CD8-positive, alpha-beta T cell (primary cell): ENCODE measurements at places on chromosomes 16 and 17. TPM values are rescaled to one million over a fixed set of nuclear protein-coding genes. Genes with fewer than 3 reads are reported as not detected.
A peak's percentile ranks its signal among the peaks of the same experiment; 100 is the strongest.

DNA sequence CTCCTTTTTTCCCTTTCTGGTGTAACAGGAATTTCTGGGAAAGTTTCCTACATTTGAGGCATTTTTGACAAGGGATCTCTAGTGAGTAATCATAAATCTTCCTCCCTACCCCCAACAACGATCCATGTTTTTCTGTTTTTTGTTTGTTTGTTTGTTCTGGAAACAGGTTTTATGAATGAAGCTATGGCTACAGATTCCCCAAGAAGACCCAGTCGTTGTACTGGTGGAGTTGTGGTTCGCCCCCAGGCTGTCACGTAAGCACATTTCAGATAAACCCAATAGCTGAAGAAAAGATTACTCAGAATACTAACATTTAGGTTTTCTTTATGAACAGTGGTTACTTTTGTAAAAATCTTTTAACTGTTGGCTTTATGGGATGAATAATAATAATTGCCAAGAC lies 1.6 kb downstream of the BCAS3 start:
- no peak for DNase-seq

- DNase-seq = no peak
Observed at GRCh38 chr16:2966808-2967191, 2.3 kb upstream of the PAQR4 start.

DNA sequence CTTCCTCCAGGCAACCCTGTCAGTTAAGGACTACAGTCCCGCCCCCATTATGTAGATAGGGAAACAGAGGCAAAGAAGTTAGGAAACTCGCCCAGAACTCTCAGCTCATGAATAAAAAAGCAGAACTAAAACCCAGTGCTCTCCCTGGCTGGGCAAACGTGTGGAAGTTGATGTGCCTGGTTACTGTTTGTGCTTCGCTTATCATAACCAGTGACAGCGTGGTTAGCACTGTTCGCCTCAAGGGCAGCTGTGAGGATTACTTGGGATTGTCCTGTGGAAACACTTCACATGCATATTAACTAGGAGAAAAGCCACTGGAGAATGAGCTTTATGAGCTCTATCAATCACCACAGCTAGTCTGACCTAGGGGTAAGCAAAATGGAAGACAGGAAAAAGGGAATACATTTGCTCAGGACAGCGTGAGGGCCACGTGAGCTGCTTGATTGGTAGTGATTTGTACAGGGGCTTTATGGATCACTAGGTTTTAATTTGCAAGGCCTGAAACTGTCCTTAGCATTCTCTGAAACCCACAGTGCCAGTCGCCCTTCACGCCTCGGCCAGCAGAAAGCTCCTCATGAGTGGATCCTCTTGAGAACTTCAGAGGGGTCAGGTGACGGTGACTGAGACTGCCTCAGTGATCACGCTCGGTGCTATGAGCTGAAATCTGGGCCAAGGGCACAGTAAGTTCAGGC lies 19.9 kb downstream of the CYB5D2 start:
- no peak for DNase-seq

DNA sequence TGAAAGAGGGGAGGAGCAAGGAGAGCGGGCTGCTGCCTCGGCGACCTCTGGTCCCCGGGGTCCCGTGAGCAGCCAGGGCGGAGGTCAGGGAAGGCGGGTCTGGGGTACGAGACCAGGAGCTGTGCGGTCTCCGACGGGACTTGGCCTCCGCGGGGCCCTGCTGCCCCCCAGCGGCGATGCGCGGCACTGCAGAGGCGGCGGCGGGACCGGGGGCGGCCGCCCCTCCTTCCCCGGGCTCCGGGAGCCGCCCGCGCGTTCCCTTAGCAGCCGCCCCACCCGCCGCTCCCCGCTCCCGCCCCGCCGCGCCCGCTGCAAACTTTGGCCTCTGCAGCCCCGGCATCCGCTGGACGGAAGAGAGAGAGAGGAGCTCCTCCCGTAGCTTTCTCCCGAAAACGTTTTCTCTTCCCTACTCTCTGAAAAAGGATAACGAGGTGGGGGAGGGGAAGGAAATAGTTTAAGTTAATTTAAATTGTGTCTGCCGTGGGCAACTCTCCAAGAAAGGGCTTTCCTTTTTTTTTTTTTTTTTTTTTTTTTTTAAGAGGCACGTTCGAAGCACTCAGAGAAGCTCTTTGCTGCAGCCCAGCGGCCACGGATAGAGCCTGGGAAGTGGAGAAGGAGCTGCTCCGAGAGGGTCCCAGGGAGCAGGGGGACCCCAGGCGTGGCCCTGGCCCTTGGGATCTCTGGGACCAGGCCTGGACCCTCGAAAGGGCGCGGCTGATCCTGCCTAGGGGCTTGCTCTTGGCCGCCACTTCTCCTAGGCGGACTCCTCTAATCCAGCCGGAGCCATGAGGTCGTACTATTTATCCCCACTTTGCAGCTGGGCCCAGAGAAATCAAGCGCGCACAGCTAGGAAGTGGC lies 43.2 kb downstream of the C16orf82 start:
- peak; percentile 64 for DNase-seq

DNA sequence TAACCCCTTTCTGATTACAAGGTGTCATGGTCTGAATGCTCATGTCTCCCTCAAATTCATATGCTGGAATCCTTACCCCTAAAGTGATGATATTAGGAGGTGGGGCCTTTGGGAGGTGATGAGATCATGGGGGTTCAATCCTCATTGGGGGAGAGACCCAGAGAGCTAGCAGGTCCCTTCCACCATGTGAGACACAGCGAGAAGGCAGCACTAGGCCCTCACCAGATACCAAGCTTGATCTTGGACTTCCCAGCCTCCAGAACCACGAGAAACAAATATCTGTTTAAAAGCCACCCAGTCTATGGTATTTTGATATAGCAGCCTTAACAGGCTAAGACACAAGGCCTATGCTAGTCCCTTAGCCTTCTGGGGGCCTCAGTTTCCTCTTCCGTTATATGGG lies 45.9 kb downstream of the MYH11 start:
- DNase-seq = no peak

DNA sequence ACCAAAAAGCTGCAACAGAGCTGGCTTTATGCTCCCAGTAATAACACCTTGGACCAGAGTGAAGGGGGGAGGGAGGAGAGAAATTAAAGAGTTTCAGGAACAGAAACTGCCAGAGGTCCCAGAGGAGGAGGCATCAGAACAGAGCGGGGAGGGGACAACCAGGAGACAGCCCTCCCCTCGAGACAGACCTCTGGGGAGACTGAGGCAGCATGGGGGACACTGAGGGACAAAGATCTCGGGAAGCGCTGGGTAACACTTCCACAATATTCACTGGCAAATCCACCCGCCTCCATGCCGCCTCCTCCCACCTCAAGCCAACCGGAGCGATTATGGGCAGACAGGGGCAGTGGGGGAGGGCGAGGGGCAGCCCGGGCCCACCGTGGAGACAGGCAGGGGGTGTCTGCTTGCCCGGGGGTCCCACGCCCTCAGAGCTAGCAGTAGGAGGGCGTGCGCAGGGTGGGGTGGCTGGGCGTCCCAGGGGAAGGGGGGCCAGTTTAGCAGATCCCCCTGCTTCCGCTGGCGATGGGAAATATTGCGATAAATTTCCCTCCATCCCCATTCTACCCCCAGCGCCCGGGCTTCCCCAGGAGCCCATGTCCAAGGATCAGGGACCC lies 1.2 kb downstream of the PCGF2 start:
- DNase-seq = no peak

DNA sequence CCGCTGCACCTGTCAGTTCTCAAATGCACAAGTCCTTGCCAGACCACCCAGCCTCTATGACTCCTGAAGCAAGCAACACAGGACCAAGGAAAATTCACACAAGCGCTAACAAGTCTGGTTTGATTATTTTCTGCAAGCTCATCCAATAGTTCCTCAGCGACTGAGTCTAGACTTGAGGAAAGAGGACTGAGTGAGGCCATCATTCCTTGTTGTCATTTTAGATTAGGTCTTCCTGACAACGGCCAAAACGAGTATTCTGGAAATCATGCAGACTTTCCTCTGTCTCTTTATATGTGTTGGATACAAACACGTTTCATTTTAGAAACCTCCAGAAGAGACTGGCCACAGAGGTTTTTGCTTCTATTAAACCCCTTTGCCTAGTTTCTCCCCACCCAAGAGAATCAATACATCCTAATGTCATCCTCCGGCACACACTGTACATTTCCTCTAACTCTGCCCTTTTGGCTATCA lies 561 bp downstream of the CCDC47 start:
- no peak for DNase-seq

GRCh38 chr16:3492356-3492755 lies 2.9 kb downstream of the C16orf90 start:
- DNase-seq = no peak

DNA sequence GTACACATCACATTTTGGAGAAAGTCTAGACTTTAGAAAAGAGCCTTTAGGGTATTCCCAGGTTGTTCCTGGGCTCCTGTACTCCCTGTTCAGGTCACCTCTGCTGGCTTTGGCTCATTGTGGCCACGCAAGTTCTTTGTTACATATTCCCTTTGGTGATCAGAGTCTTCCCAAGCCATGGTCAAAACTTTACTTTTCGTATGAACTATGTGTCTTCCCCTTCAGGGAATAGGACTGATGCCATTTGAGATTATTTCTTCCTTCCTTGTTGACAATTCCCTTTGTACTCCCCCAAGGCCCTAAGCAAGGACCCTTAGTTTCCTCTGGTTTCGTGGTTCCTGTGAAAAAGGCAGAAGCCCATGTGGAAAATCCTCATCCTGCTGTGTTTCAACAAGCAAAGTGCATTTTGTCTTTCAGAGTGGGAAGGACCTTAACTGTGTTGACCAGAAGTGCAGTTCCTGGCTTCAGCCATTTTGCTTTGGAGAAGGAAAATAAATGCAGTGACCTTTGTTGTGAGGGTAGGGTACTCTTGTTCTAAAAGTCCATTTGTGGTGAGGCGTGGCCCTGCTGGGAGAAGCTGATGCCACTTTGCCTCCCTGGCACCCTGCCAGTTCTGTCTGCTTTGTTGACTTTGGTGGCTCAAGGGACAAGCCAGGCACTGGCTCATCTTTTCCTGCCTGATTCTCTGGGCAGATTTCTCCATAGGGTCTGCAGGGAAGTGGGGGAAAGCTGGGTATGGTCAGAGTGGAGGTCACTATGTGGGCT lies 55.1 kb downstream of the ZNRF1 start:
- DNase-seq = no peak

DNA sequence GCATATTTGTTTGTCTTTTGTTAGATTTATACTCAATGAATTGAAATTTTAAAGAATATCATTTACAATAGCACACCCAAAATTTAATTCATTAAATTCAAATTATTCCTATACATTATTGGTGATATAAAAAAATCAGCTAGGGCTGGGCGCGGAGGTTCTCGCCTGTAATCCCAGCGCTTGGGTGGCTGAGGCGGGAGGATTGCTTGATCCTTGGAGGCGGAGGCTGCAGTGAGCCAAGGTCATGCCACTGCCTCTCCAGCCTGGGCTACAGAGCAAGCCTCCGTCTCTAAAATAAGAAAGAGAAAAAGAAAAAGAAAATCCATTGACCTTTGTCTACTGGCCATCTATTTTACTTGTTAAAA lies 4.5 kb upstream of the PRDM7 start:
- DNase-seq = no peak

NPW gene
- total RNA-seq = not detected
